ENCODE measurements at places on chromosomes 3 and 15.

DNA sequence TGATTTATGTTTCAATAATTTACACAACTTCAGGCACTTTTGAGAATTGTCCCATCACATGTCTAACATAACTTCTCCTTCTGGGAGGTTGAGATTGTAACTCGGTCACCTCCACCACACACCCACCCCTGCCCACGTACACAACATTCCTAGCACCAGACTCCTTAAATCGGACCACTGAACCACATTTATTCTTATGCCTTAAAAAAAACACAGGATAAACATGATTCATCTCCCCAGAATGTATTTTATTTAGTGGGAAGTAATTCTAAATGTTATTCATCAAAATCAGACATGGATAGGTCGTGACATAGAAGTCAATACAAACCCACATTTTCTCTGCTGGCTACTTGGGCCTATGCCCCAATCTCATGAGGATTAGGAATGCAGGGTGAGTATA lies 3.0 kb downstream of the SNTN start:
- no peak for DNase-seq

DNA sequence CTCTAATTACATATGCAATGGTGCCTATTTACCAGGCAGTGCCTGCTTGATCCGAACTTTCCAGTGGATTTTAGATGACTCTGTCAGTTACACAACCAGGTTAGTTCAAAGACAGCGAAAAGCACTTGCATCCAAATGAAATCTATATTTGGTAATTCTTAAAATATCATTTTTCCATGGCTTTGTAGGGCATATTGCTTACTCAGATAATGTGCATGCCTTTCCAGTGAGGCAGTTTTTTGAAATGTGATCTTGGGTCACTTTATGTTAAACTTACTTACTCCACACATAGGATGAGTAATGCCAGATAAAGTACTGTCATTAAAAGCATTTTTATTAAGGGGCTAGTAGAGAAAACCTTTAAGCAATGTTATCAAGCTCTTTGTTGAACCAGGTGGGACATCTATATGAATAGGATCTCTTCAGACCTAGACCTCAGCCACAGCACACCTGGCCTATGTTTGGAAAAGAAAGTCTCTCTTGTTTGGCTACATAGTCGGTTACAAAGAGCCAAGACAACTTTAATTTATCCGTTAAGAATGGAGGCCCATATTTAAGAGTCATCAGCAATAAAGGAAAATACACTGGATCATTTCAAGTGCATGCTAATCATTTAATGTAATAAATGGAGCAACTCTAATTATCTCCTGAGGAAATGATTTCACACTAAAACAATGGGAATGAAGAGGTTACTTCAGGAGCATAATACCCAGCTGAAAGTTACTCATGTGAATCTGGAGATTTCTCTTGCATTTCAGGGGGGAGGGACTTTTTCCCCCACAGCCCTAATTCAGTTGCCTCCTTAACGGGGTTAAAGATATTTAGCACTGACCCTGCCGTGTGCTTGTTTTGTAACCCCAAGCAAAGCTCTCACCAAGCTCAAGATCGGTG lies 56.3 kb upstream of the TMCO5A start:
- no peak for DNase-seq

DNA sequence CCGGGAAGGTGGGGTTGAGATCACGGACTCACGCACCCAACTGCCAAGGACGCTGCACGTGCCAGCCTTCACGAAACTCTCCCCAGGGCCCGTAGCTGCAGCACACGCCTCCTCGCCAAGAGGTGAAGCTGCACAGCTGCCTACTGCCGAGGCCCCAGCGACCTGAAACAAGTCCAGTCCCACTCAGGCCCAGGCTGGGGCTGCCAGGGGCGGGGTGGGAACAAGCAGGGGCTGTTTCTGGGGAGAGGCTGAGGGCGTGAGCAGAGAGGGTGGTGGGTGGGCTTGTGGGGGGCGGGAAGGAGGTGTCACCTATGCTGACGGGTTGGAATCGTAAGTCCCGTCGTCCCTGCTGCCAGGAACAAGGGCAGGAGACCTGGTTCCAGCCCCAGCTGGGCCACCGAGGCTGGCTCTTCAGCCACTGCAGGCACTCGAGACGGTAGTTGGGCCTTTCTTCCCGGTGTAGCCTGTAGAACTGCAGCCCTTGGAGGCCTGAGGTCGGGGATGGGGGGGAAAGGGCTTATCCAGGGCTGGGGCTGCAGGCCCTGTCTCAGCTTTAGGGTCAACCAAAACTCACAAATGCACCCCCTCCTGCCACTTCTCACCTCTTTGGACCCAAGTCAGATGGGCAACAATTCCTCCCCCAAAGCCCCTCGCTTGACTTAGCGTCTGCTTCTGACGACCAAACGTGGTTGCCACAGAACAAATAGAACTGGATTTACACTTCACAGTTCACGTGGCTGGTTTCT lies 44.4 kb downstream of the MUC20 start:
- DNase-seq: no peak

GRCh38 chr3:98778852-98779413 lies 15.8 kb downstream of the ST3GAL6 start:
- DNase-seq: no peak

GRCh38 chr3:108471426-108471825 lies 39.0 kb downstream of the MYH15 start:
- no peak for DNase-seq

GRCh38 chr15:73303636-73304035 lies 65.1 kb downstream of the HCN4 start:
- no peak for DNase-seq

DNA sequence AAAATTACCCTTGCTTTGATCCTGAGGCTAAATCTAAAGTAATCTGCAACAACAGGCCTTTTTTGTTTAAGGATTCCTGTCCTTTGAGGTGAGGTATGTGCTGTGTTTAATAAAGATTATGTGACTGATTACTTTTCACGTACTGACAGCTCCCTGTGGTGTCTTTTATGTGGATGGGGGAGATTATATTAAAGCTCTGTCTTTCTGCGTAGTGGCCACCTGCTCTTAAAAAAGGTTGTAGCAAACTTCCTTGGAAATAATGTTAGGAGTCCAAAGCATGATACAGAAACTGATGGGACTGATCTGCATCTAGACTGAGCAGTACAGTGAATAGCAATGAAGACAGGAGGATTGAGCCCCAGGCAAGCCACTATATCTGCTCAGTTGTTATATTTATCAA lies 453.0 kb upstream of the GOLIM4 start:
- DNase-seq: no peak

GRCh38 chr15:41957021-41957897 lies 15.1 kb downstream of the EHD4 start:
- no peak for DNase-seq

GRCh38 chr3:30354972-30355371 lies 251.4 kb upstream of the TGFBR2 start:
- DNase-seq: peak; percentile 69

GRCh38 chr3:192352142-192352541 lies 375.2 kb downstream of the FGF12 start:
- no peak for DNase-seq

DNA sequence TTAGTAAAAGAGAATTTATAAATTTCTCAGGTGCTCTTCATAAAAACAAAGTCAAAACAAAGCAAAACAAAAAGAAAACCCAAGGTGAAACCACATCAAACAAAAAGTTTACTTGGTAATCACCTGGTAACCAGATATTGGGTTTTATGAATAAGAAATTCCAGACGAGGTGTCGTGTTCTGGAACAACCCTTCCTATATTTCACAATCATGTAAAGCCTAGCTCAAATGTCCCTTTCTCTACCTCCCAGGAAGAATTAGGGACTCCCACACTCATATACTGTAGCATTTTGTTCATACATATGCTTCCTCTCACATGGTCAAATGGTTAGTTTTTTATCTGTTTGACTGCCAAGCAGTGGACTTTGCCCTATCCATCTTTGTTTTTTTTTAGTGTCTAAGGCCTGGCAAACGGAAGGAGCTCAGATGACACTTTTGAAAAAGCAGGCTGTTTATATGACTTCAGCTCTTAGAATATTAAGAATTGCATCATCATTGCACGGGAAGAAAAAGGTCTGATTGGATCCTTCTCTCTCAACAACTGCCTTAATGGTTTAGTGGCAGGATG lies 326.7 kb upstream of the TBL1XR1 start:
- no peak for DNase-seq

DNA sequence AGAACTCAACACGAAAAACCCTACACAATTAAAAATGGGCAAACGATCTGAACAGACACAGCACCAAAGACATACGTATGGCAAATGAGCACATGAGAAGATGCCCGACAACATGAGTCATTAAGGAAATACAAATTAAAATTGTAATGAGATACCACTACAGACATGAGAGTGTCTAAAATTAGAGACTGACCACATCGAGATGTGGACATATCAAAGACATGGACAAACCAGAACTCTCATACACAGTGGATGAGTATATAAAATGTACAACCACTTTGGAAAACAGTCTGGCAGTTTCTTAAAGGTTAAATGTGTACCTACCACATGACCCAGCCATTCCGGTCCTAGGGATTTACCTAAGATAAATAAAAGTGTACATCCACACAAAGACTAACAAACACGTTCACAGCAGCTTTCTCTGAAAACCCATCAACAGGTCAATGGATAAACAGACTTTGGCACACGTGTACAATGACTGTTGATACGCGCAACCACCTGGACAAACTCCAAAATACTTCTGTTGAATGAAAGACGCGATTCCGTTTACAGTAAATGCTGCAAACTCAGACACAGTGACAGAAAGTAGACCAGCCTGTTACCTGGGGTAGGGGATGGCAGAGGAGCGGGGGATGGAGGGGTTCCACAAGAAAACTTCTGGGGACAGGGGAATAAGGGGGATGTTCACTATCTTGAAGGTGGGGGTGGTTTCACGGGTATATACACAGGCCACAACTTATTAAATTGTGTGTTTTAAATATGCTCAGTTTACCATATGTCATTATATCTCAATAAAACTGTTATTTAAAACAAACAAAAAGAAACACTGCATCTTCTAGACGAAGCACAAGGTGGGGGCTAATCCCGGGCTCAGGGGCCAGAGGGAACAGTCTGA lies 2.1 kb downstream of the TNK2 start:
- DNase-seq: no peak

GRCh38 chr15:44659056-44659455 lies 4.4 kb downstream of the SPG11 start:
- no peak for DNase-seq

- no peak for DNase-seq
Measured at GRCh38 chr3:64432870-64433269, 207.6 kb upstream of the PRICKLE2 start.

All from SHP77 treated with DMSO at 0.1 percent for 48 hours (cell line).